Tibial nerve (tissue), 4 donors: ENCODE measurements at places on chromosomes 16 and 17.

GRCh38 chr16:25151996-25152395 lies 40.5 kb downstream of the LCMT1 start:
- no peak for DNase-seq

- no peak for DNase-seq
Measured at GRCh38 chr17:76567634-76568432, 17.8 kb downstream of the ST6GALNAC2 start.

DNA sequence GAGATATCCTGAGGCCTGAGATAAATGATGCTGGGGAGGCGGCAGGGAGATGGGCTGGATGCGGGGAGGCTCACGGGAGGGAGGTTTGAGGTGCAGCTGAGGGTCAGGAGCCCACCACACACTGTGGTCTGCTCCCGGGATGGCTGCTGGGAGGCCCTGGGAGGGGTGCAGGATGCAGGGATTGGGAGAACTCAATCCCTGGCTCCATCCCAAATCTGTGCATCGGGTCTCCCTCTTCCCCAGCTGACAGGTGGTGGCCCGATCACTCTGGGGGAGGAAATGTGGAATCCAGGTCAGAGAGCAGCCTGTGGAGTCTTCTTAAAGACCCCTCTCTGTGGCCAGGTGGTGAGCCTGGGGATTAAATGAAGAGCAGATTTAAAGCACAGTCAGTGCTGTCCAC lies 12.0 kb downstream of the PHB1 start:
- DNase-seq: no peak

- no peak for DNase-seq
Measured at GRCh38 chr16:21684199-21684598, 20.4 kb downstream of the OTOA start.

- no peak for DNase-seq
Measured at GRCh38 chr17:33583518-33584417, 290.7 kb upstream of the ASIC2 start.

DNA sequence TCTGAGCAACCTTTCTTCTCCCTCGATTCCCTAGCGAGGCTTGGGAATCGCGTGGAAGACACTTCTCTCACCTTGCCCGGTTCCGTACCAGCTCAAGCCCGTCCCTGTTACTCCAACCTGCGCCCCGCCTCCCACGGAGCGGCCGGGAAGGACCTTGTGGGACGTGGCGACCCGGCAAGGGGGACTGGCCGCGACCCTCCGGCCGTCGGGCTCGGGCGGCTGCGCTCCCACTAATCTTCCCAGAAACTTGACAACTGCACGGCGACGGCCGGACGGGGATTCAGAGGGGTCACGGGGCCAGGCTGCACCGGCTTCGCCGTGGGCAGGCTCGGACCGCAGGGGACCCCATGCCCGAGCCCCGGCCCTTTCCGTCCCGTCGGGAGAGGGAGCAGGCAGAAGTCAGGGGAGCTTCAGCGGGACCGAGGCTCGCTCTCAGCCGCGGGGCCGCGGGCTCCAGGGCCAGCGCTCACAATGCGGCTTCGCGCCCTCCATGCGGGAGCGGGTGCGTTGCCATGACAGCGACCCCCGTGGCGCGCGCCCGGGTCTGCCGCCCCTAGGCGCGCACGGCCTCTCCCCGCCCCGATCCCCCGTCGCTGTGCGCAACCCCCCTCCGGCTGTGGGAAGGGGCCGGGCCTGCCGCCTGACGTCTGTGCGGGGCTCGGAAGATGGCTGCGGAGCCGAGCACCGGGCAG lies at the start of gene SGSM2:
Gene SGSM2, plus strand, starts transcription at position 650 of the 692 bp plus-strand sequence. CDS start 188 bp downstream, outside the sequence.
- no peak for DNase-seq

GRCh38 chr16:19166500-19166899 lies 1.5 kb upstream of the SYT17 start:
- DNase-seq: no peak

- DNase-seq: no peak
Measured at GRCh38 chr17:3865176-3865575, 19.1 kb upstream of the NCBP3 start.

DNA sequence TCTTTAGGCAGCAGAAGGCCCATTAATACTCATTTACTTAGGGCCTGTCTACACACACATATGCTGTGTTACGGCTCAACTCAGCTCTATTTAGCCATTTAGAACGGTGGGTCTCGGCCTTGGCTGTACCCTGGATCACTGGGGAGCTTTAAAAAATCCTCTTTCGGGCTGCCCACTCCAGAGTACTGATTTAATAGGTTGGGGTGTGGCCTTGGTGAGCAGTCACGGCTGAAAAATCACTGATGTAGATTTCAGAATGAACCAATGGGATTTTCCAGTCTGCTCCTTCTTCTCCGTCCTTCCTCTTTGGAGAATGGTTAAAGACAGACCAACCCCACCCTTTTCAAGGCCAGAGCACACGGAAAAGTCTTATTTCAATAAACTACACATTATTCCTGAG lies 223.5 kb downstream of the CCDC182 start:
- no peak for DNase-seq

DNA sequence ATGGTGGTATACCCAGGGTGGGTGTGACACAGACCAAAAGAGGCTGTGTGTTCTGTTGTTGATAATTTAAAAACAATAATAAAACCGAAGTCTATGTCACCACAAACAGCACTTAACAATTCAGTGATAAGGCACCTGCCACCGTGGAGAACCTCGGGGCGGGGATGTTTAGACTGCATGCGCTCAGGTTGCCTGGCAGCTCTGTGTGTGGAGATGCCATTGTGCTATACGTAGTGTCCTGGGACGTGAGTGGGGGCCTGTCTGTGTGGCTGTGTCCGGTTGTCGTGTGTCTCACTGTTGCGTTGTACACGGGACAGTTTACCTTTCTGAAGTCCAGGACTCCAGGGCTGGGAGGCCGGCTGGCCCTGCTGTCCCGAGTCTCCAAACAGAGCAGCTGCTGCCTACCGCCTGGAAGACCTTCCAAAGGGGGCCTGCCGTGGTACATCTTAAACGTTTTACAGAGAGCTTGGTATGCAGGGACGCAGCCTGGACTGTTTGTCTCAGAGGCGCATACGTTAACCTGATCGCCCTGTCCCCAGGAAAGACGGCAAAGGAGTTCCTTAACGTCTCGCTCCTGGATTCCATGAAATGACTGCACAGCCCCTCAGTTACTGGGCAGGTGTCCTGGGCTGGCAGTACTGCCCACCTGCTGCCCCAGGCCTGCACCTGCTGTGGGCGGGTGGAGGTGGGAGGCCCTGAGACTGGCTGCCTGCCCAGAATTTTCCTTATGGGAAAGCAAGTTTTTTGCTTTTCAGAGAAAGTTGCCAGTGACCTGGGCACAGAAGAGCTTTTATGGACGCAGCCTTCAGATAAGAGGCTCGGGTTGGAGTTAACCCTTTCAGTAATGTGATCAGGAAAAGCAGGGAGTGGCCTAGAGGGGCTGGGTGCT lies 19.0 kb downstream of the SPIRE2 start:
- no peak for DNase-seq

GRCh38 chr16:29729116-29729521 lies 16.7 kb downstream of the C16orf54 start:
- DNase-seq: no peak

GRCh38 chr17:36105781-36106492 lies 2.3 kb downstream of the CCL4 start:
- no peak for DNase-seq

DNA sequence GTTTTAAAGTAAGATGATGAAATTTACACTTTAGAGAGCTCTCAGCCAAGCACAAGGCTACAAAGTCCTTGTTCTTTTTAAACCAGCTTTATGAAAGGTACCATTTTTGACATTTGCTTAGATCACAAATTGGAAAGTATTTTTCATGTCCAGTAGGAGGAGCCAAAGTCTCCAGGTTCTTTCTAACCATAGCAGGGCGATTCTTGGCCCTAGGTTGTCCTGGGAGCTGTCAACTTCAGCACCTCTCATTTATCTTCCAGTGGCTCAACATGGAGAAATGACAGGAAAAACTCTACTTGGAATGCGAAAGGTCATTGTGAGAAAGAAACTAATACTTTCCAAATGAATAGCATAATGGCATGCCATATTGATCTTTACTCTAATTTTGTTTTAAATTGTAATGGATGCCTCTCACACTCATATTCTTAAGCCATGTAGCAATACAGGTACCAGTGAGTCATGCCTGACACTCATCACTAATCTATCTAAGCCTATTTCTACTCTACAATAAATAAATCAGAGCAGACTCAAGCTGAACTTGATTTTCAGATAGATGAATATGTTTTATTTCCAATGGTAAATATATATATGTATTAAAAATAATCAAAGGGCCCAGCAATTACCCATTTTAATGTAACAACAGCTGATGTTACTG lies 919.1 kb upstream of the EEF2KMT start:
- DNase-seq: no peak

GRCh38 chr16:85379041-85380001 lies 233.8 kb upstream of the GSE1 start:
- DNase-seq: no peak

GRCh38 chr17:33267271-33267790 lies 25.8 kb downstream of the ASIC2 start:
- DNase-seq: no peak

- no peak for DNase-seq
Measured at GRCh38 chr16:70576431-70577255, 53.0 kb downstream of the SF3B3 start.

- DNase-seq: peak; percentile 58
Measured at GRCh38 chr17:83199500-83200201, 120.2 kb downstream of the METRNL start.

DNA sequence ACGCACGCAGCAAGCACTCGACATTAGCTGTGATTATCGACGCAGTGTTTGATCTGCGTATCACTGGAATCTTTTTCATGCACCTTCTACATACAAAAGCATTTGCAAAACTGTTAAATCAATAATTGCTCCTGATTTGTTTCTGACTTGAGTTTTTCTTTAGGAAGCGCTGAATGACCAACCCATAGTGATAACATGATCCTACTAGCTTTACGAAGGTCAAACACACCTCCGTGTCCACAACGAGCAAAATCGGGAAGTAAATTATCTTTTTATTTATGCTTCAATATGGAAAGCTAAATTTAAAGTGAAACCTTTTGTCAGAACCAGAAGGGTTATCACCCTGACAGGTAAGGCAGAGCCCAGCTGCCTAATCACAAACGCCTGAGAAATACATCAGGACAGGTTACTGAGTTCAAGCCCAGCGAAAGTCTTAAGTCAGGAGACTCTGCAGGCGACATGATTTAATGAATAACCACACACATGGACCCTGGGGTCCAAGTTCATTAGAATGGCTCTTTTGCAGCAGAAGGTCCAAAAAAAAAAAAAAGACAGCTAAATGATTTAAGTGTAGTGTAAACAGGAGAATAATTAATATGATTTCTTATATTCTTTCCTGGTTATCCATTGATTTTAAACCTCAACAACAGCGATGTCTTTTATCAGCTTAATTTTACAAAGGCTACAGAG lies 104.2 kb downstream of the ADCY9 start:
- no peak for DNase-seq

DNA sequence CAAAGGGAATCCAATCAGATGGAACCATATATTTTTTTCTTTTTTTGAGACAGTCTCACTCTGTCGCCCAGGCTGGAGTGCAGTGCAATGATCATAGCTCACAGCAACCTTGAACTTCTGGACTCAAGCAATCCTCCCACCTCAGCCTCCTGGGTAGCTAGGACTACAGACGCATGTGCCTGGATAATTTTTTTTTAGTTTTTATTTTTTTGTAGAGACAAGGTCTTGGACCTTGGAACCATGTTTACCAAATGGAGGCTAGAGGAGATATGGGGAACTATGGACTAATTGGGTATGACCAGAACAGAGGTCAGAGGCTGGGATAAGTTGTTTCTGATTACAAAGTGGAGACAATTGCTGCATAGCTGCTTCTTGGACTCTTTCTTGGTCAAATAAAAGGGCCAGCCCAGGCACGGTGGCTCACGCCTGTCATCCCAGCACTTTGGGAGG lies 41.2 kb upstream of the ADCY9 start:
- no peak for DNase-seq

DNA sequence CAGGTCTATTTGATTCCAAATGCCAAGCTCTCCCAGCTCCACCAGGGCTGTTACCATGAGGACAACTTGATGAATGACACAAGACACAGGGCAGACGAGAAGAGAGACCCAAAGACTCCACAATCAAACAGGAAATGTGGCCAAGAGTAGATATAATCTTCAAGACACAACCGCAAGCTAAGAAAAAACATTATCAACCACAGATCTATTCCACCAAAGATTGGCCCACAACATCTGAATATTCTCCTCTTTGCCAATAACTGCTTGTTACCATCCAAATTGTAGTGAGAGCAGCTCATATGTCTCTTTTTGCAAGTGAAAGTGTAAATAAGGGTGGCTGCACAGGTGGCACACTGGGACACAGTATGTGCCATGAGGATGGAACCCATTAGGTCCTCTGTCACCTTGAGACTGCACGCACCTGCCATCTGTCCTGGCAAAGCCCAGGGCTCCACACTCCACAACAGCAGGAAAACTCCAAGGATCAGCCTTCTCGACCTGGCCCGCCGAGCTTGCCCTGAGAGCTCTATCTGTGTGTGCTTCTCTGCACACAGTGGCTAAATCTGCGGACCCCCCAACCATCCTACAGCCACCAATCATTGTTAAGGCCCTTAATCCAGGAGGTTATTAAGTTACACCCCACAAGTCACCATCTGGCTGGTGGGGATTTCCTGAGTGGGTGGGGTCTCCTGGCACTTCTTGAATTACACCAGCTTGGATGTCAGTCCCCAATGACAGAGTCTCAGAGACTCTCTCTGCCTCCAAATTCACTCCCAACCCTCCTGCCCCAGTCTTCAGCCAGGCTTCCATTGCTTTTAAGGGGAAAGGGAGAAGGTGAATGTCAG lies 50.5 kb downstream of the DYNLRB2 start:
- no peak for DNase-seq

DNA sequence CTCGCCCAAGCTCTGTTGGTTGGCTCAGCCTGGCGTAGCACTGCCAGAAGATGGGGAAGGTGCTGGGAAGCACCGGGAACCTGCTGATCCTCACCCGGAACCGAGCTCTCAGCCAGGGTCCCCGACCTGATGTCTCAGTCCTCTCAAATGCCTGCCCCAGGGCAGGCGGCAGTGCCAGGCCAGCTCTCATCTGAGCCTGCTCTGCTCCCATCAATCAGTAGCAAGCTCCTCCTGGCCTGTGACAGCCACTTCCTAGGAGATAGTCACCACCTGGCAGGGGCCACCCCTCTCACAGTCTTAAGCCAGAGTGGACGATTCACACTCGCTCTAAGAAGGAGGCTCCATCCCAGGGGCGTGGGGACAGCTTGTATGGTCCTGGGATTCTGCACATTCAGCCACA lies 62.0 kb downstream of the ENGASE start:
- no peak for DNase-seq

- no peak for DNase-seq
Measured at GRCh38 chr16:84667600-84668309, 19.4 kb downstream of the KLHL36 start.

- DNase-seq: no peak
Measured at GRCh38 chr17:2481760-2482159, 29.9 kb downstream of the METTL16 start.

GRCh38 chr17:51860954-51861561 lies 297.5 kb downstream of the CA10 start:
- no peak for DNase-seq

GRCh38 chr17:50060951-50061712 lies 5.2 kb downstream of the ITGA3 start:
- no peak for DNase-seq
